ENCODE measurements at places on chromosomes 7 and 10.

DNA sequence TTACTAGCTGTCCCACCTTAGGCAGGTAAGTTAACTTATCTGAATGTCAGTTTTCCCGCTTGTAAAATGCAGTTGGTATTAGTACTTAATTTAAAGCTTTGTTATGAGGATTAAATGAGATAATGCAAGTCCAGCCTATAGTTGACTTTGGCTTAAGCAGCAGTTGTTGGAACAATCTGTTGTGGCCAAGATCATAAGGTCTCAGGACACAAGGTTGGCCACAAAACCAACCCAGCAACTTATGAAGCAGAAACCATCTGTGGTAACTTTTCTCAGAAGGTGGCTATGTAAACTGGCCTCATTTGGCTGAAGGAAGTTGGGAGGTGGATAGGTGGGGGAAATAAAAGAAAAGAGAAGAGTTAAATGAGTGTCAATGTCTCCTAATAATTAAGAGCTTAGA lies 29.4 kb downstream of the ENTPD1 start:
- no peak for DNase-seq

GRCh38 chr10:33279811-33280602 lies 54.5 kb downstream of the NRP1 start:
- no peak for DNase-seq

DNA sequence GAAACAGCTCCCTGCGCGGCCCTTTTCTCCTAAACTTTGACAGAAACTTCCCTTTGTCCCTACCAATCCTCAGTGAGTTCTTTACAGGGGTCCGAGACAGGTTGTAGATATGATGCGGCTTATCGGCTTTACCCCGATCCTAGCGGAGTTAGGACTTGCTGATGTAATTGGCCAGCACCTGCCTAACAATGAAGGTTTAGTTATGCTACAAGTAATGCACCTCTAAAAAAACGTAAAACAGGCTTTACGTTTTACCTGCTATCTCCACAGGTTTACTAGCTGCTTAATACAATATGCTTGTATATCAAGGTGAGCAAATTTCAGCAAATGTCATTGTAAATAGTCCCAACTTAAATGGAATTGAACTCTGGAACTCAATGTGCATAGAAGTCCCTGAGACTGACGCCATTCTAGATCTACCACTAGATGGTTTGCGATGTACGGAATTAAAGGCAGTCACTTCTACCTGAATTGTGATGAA lies 697 bp upstream of the SNX13 start:
- no peak for DNase-seq

- no peak for DNase-seq
Observed at GRCh38 chr10:60441515-60441914, 51.8 kb upstream of the ANK3 start.

DNA sequence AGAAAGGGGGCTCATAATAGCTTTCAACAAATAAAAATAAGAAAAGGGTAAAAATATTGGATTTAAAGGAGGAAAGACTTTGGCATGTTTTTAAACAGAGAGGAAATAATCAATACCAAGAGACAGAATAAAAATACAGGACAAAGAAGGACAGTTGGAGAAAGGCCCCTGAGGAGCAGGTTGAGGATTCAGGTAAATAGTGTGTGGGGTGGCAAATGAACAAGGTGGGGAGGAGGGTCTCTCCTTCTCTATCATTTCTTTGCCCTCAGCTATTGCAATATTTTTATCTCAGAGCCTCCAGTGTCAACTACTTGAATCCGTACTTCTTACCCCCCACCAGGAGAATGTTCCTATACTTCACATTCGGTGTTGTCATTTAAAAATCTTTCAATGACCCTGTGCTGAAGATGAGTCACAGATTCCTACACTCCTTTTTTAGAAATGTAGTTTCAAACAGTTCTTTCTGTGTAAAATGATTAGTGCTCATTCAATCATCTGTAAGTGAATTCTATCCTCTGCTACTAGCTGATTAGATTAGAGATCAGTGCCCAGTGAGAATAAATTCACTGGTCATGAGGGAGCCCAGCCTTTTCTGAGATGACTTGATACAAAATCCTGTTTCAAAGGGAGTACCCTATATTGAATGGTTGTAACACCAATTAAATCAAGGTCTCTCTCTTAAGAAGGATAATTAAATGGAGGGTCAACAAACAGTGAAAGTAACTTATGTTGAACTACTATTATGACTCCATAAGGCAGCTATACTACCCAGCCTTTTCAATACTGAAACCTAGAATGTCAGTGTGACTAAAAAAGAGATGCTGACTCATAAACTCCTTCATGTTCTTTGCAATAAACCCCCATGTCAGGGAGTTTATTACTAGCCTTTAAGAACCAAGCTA lies 50.4 kb upstream of the WNT16 start:
- DNase-seq, result no peak

GRCh38 chr7:132239422-132239994 lies 336.8 kb downstream of the PLXNA4 start:
- DNase-seq, result no peak

DNA sequence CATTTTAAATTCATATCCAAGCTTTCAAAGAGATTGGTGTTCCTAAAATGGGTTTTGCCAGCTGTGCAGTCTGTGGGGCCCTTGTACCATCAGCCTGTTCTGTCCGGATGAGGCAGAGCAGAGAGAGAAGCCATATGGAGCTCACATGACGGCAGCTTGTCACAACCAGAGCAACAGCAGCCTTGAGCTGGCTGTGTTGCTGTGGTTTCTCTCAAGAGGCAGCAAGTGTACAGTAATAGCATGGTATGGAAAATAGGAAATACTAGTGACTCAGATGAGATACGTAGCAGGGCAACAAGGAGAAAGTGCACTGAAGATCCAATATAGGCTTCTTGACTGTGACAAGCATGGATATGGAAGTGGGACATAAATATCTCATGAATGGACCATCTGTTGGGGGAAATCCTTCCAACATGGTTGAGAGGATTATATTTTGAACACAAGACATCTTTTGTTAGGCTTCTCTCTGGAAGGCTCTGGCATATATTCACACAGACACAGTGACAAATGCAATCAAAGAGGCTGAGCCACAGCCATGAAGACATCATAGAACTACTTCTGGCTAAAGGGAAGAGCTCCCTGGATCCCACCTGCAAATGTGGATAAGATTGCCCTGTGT lies 251.0 kb upstream of the TAC1 start:
- no peak for DNase-seq

DNA sequence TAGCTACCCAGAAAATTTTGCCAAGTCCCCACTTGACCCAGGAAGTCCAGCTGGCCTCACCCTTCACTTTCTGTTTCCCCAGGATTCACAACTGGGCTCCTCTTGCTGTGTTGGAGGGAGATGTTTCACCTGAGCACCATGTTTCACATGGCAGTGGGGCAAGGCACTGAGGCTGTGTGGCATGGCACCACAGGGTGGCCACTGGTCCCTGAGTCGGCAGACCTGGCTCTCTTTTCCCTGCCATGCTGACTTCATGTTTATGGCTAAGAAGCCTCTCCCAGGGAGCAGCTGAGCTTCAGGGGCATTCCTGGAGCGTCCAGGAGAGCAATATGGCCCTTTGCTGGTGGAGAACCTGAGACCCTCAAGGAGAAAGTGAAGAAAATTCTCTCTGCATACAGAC lies 266.9 kb downstream of the RPS24 start:
- DNase-seq, result no peak

- DNase-seq, result no peak
Observed at GRCh38 chr7:150784120-150784736, 15.9 kb downstream of the TMEM176B start.

DNA sequence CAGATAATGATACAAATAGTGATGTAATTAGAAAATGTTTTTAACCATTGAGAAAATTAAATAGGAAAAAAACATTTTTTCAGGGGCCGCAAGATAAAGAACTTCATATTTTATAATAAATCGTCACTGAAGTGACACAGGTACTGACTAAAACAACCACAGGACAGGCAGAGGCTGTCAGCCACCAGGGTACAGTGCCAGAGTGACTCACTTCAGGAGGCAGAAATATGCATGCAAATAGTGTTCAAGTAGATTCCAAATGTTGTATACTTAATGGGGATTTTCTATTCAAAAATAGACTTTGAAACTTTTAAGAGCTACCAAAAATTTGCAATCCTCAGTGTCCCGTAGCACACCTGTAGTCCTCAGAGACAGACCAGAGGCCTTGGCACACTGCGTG lies 68.6 kb downstream of the FRMPD2 start:
- no peak for DNase-seq

DNA sequence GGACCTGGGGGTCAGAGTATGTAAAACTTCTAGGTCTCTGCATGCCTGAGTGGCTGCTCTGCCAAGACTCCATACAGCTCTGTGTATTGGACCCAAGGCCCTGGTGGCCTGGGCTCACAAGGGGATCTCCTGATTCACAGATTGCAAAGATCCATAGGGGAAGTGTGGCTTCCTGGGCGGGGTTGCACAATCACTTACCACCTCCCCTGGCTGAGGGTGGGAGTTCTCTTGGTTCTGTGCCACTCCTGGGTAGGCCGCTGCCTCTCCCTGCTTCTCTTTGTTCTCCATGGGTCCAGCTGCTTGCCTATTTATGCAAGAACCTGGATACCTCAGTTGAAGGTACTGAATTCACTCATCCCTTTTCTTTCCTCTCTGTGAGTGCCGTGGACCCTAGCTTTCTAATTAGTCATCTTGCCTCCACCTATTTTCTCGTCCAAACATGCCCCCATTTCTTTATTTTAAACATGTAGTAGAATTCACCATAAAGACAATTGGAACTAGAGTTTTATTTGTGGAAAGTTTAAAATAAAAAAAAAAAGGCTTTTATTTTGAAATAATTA lies 18.5 kb upstream of the AGR3 start:
- DNase-seq, result no peak

- DNase-seq, result no peak
Observed at GRCh38 chr10:89299031-89299430, 2.8 kb upstream of the IFIT2 start.

GRCh38 chr10:15136129-15137035 lies 32.1 kb downstream of the NMT2 start:
- DNase-seq, result no peak

DNA sequence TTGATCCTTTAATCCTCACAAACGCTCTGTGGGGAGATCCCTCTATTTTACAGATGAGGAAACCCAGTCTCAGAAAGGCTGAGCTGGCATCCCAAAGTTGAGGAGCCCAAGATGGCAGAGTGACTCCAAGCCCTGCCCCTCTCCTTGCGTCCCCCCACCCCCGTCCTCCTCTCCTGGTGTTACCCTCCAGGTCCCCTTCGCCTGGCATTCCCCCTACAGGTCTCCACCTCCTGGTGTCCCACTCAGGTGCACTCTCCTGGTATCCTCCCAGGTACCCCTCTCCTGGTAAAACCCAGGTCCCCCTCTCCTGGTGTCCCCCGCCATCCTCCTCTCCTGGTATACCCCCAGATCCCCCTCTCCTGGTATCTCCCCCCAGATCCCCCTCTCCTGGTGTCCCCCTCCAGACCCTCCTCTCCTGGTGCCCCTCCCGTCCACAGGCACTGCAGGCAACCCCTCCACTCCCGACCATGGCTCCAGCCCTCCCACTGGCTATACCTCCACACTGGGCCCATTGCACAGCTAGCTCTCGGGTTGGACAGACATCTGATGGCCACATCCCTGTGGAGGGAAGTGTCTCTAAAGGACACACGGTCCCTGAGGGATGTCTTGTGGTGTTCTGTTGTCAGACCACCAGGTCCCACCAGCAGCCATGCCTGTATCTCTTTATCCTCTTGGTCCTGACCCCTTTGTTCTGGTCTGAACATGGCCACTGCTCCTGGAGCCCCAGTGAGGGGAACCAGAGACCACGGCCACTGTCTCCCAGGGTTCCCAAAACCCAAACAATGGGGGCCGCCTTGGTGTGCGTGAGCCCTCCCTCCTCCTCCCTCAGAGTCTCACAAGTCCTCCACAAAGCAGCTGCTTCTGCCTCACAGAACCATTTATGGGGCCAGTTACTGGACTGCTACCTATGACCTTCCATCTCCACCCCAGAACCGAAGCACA lies 37.2 kb downstream of the CALML3 start:
- no peak for DNase-seq

DNA sequence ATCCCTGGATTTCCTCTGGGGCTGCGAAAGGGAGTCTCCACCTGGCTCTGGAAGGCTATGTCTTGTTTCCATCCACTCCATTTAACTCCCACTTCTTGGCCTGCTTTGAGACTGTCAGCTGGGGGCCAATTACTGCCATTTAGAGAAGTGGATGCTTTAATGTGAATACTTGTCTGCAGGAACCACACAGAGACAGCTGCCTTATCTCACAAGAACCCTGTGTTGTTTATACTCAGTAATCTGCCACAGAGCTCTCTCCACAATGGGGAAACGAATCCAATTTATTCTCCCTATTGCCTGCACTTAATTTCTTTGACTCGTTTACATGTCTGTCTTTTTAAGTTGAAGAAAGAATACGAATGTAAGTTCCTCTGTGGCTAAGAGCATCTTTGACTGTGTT lies 787.0 kb upstream of the C7orf33 start:
- DNase-seq, result no peak

GRCh38 chr7:127824682-127825081 lies 172.7 kb downstream of the SND1 start:
- DNase-seq, result no peak

GRCh38 chr10:129085811-129086210 lies 381.2 kb upstream of the MGMT start:
- no peak for DNase-seq

- no peak for DNase-seq
Observed at GRCh38 chr7:138515001-138515528, 55.0 kb downstream of the TRIM24 start.

DNA sequence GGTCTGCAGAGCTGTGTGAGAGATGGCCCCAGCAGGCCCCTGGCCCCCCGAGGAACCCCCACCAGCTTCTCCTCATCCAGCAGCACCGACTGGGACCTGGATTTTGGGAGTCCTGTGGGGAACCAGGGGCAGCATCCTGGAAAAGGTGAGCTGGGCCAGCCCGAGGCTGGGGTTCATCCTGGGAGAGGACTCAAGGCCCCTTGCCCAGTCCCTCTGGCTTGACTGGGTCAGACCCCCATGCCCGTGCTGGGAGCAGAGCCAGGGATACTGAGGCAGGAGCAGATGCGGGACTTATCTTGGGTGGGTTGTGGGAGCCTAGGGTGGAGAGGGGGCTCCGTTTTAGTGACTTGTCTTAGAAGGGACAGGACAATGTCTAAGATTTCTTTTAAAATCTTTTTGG lies 47.5 kb downstream of the ZNF467 start:
- DNase-seq, result no peak

GRCh38 chr10:11527691-11528255 lies 83.7 kb downstream of the USP6NL start:
- DNase-seq, result no peak

GRCh38 chr7:12320987-12321647 lies 82.5 kb downstream of the VWDE start:
- no peak for DNase-seq

GRCh38 chr10:3911713-3912442 lies 126.9 kb upstream of the KLF6 start:
- no peak for DNase-seq
